GM04504 (cell line): ENCODE measurements at places on chromosomes 13 and 19.
A peak's percentile ranks its signal among the peaks of the same experiment; 100 is the strongest.

DNA sequence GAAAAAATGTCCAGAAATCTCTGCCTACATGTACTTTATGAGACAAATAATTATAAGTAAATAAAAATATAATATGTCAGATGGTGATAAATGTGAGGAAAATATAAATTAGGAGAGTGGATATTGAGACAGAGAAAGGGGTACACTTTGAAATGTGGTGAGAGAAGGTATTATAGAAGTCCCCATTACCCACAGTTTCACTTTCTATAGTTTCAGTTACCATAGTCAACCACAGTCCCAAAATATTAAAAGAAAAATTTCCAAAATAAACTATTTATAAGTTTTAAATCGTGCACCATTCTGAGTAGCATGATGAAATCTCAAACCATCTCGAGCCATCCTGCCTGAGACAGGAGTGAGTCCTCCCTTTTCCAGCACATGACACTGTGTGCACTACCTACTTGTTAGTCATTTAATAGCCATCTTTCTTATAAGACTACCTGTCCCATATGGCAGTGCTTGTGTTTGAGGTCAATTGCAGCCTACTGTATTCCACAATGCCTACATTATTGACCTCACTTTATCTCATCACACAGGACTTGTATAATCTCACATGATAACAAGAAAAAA lies 653.7 kb downstream of the DACH1 start:
- DNase-seq: no peak

DNA sequence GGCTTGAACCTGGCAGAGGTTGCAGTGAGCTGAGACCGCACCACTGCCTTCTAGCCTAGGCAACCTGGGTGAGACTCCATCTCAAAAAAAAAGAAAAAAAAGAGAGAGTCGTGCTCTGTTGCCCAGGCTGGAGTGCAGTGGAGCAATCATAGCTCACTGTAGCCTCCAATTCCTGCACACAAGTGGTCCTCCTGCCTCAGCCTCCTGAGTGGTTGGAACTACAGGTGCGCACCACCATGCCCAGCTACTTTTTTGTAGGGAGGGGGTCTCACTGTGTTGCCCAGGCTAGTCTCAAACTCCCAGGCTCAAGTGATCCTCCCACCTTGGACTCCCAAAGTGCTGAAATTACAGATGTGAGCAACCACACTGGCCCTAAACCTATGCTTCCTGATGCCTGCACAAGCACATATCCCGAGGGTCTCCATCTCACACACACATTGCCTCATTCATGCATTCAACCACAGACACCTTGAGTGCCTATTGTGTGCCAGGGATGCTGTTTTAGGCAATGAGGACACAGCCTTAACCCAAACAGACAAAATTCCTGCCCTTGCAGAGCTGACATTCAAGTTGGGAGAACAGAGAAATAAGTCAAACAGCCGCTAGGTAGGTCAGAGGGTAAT lies 2.2 kb downstream of the ANGPTL6 start:
- DNase-seq: no peak

GRCh38 chr13:113086031-113086750 lies 19.4 kb upstream of the F7 start:
- no peak for DNase-seq

DNA sequence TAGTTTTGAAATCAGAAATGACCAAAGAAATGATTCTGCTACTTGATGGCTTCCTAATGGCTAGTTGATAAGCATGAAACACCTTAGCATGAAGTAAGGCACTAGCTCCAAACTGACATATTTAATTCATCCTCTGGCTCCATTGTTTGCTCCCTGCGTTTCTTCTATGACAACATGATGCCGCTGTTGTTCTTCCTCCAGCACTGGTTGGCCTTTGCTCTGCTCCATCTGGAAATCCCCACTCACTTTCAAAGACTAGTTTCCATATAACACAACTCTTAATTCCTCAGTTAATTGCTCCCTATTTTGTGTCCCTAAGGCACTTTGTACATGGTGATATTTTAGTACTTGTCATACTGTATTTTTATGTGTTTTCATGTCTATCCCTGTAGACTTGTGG lies 151.6 kb downstream of the GPC6 start:
- no peak for DNase-seq

DNA sequence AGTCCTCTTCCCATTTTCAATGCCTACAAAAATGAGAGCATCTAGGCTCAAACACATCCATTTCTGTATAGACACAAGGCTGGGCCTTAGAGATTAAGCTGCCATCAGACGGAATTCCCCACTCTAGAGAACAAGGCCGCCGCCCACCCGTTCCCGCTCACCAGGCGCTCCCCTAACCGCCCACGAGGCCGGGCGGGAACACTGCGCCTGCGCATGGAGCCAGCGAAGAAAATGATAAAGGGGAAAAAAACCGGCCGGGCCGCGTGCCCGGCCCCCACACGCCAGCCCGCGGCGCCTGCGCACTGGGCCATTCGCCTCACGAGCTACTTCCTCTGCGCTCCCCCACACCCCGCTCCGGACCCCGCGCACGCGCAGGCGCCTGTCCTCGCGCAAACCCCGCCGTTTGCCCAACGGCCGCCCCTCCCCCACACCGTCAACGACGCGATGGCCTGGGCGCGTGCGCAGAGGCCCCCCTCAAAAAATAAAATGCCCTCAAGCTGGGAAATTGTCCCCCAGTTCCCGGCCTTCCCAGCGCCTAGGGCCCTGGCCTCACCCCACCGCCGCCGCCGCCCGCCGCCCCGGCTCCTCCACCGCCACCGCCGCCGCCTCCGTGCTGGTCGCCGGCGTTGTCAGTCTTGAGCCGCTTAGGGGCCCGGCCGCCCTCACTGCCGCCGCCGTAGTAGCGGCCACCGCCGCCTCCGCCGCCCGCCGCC lies 483 bp downstream of the HNRNPL start:
- peak; percentile 86 for DNase-seq

DNA sequence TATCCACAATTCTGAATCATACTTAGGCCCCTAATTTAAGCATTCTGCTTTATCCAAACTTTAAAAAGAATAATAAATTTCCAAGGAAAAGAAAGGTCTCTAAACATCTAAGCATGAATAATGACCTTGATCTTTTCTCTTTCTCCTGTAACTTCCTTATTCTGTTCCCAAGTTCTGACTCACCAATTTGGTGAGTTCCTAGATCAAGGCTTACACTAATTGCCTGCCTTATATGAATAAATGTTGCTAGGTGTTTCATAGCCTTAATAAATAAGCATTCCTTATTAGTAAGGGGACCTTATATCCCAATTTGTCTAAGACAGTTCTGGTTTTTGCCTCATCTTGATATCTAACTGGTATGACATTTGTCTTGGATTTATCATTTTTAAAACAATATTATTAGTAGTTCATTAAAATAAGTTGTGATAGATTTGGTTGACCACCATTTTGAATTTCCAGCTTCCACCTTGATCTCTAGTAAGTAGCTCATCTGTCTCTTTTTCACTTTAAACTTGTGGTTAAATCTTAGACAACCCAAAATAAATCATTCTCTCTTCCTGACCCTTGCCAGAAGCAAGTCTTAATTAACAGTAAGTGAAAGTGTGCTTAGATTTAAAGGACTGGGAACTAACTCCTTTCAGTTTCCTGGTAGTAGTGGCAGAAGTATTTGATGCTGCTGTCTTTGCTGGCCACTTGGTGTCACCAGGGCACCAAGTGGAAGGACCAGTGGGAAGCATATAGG lies 121.2 kb upstream of the MLNR start:
- DNase-seq: no peak

GRCh38 chr19:49395581-49396407 lies 7.7 kb downstream of the KASH5 start:
- DNase-seq: no peak

- DNase-seq: no peak
Observed at GRCh38 chr19:17648097-17648660, 40.0 kb downstream of the UNC13A start.

DNA sequence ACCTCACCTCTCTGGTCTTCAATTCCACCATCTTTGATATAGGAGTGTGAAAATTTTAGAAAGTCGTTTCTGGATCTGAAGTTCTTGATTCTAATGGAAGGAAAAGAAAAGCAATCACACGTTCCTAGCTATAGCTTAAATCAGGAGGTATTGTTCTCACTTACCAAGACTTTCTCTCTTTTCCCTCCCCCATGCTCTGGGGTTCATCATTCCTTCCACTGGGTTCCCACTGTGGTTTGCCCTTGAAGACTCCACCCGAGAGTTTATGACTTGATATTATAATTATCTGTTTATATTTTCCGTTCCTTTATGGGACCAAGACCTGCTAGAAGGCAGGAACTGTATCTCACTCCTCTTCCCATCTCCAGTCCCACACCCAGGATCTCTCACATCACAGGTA lies 76.6 kb downstream of the AKAP11 start:
- DNase-seq: no peak

DNA sequence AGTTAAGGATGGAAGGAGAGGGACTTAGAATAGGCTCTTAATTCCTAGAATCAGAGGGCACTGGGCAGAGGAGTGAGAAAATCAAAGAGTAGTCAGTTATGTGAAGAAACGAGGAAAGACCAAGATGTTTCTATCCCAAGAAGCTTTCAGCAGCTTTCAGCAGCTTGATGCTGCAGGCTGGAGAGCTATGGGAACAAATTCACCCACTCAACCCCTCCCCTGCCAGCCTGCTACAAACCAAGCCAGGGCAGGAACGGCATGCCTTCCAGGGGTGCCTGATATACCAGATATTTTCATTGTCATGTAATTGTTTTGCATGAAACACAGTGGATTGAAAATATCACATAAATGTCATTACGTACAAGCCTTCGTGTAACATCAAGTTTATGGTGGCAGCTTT lies 262.2 kb downstream of the FGF14 start:
- DNase-seq: no peak

DNA sequence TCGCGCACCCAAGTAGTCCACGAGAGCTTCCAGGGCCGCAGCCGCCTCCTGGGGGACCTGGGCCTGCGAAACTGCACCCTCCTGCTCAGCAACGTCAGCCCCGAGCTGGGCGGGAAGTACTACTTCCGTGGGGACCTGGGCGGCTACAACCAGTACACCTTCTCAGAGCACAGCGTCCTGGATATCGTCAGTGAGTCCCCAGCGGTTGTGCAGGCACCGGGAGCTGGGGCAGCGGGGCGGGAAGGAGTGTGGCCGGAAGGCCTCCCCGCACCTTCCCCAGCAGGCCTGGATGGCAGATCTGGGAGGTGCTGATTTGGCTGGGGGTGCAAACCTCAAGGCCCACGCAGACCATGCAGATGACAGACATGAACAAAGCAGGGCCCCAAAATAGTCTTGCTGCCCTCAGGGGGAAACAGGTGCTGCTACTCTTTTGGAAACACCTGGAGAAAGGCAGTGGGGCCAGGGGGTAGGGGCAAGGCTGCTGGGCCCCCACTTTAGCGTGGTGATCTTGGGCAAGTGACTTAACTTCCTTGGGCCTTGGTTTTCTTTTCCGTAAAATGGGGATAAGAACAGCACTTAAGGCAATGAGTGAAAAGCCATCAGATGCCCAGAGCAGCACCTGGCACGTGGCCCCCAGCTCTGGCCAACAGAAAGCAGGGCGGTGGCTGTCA lies 4.0 kb downstream of the MAG start:
- no peak for DNase-seq

GRCh38 chr13:22060187-22060586 lies 389.3 kb downstream of the FGF9 start:
- no peak for DNase-seq

- DNase-seq: no peak
Observed at GRCh38 chr19:50780753-50781435, 9.3 kb upstream of the ACP4 start.

- DNase-seq: peak; percentile 32
Observed at GRCh38 chr13:66312312-66313087, 917.6 kb downstream of the PCDH9 start.
